NCI-H446 (cell line): ENCODE measurements at places on chromosomes 11 and 22.

GRCh38 chr22:41826430-41827383 lies 6.2 kb upstream of the SREBF2 start:
- DNase-seq: no peak

DNA sequence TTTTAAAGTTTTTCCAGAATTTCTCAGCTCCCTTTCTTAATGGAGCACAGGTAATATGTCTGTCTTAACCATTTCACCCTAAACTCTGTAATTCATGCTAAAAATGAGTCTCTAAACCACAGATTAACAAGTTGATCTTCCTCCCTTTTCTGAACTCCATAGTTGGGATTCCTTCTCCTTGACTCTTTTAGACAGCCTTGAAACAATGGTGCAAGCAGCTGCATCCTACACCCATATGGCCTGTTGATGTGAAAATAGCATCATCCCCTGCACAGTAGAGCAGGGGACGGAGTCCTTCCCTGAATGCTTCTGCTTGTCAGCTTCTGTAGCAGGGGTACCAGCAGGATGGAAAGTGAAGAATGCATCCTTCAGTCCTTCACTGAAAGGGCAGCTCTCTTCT lies 192.8 kb upstream of the SORL1-AS1 start:
- DNase-seq: no peak

DNA sequence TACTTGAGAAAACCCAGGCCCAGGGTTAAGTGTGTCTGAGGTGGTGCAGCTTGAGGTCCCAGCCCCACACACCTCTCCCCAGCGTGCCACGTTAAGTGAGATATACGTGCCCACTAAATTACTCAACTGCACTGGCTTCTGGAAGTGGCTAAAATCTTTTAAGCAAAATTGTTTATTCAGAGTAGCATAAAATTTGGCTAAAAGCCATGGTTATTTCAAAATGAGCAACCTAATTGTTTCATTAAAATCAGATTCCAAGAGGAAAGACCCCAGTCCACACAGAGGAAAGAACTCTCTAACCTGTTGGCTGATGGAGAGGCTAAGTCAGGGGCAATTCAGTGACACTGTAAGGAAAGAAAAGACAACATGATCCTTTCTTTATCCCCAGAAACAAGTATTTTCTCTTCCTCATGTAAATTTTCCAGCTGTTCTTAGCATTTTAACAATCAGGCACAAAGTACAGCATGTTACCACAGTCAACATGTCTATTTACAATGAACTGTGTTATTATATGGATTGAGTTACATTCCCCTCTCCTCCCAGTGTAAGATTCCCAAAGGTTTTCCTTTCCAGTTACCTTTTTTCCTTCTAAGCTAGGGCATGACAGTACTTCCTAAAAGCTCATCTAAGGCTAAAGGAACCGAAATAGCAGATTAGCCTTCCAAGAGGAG lies 26.6 kb downstream of the NUP50 start:
- no peak for DNase-seq

GRCh38 chr22:23055449-23056179 lies 14.7 kb upstream of the GNAZ start:
- DNase-seq: no peak

DNA sequence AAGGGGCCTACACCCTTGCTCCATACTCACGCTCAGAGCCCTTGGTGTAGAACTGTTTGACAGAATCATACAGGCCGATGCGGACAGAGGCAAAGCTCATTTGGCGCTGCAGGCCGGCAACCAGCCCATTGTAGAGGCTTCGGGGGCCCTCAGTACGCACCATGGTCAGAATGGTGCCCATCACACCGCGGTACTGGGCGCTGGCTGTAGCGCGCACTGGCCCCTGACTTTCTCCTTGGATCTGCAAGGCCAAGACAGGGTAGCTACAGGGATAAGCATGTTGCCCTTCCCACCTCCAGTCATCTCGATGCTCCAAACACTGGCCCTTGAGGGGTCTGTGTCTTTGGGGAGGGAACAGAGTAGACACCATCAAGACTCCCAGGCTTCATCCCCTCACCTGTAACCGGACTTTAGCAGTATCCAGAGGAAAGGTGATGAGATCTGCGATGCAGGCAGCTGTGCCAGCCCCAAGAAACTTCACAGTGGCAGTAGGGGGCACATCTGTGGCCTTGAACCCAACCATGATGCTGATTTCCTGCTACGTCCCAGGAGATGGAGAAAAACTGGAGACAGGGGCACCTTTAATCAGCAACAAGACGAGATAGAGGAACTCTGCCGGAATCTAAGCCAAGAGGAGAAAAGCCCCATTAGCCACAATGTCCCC lies 4.7 kb downstream of the UCP2 start:
- DNase-seq: no peak

DNA sequence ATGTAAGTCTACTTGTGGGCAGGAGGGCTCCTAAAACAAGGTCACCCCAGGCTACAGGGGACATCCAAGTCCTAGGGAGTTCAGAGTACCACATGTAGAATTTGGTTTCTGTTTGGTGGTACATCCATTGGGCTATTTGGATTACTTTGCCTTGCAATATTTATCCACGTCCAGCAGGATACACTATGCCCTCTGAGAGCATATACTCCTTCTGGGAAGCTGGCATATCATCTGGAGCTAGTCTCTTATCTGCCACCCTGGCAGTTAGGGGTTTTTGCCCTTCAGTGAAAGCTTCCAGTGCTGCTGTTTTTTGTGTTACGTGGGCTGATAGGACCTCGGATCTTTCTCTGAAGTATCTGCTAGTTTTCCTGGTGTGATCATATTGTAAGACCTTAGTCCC lies 7.3 kb downstream of the LMO2 start:
- no peak for DNase-seq

DNA sequence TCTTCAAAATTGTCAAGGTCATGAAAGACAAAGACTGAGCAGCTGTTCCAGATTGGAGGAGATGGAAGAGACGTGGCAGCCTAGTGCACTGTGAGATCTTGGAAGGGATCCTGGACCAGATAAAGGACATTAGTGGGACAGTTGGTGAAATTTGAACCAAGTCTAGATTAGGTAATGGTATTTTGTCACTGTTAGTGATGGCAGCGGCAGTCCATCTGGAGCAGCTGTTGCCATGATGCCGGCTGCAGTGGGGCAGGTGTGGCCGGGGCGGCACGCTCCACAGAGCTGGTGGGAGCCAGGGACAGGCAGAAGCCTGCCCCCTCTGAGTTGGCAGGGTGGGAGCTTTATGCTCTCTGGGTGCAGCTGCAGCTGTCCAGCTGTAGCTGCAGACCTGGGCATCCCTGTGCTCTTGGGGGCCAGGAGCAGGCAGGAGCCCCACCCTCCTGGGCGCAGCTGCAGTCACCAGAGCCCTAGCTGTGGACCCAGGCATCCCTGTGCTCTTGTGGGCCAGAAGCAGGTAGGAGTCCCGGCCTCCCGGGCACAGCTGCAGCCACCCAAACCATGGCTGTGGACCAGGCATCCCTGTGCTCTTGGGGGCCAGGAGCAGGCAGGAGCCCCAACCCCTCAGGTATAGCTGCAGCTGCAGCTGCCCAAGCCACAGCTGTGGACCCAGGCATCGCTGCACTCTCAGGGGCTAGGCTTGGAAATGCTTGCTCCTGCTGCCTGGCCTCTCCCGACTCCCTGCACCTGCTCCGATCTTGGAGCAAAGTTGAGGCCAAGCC lies 20.7 kb downstream of the DIXDC1 start:
- peak; percentile 76 for DNase-seq

GRCh38 chr11:131674051-131674755 lies 303.8 kb downstream of the NTM start:
- no peak for DNase-seq

DNA sequence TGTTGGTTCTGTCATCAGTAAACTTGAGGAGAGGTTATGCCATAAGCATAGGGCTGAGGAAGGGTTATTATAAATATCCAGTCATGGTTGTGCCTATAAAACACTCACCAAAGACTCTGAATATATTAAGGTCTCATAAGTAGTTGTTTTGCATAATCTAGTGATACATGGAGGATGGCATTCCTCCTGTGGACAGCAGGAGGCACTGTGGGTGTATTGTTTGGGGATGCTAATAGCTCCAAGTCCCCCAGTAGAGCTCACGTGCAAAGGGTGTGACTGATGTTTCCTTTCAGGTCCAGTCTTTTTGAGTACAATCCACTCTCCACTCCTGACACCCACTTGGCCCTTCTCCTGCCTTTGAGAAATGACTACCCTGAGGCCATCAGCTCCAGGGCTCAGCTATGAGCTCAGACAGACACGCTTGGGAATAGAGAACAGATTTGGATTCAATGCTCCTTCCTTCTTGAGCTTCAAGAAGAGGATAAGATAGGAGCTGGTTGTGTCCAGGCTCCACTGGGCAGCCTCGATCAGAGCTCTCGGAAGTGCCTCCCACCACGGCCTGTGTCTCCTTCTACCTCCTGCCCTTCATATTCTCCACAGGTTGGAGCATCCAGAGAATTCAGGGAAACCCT lies 85.2 kb upstream of the IGLL5 start:
- no peak for DNase-seq

DNA sequence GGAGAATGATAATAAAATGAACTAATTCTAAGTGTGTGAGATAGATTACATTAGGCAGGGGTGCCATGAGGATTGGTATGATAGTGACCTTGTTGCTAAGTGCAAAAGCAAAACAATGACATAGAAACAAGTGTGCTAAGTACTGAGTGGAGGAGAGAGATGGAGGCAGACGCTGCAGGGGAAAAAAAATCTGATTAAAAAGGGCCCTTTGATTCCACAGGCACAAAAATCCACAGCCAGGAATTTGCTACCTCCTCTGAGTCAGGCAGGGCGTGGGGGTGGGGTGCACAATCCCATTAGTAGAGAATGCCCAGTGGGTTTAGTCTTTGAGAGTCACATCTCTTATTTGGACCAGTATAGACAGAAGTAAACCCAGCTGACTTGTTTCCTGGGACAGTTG lies at the start of gene CNTF:
Gene CNTF, plus strand, starts transcription at position 322 of the 400 bp plus-strand sequence. CDS start 88 bp downstream, outside the sequence.
- no peak for DNase-seq

DNA sequence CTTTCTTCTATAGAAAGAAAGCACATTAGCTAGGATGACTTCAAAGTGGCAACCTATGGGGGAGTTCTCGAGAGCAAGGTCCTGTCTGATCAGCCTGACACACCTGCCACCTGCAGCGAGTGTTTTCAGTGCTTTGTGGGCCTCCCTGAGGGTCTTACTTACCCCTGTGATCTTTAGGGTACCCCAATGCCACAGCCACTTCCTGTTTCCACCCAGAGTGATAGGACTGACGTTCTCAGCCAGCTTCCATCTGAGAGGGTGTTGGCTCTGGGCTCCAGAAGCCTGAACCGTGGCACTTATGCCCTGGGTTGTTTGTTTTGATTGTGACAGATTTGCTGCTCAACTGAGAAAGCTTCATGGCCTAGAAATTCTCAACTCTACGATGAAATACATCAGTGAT lies 21.7 kb upstream of the ANKK1 start:
- DNase-seq: no peak

GRCh38 chr11:62889484-62890437 lies 9.1 kb downstream of the SLC3A2 start:
- no peak for DNase-seq

GRCh38 chr11:116272181-116272789 lies 500.5 kb downstream of the BUD13 start:
- DNase-seq: no peak

- DNase-seq: no peak
Observed at GRCh38 chr22:27123880-27124279, 466.5 kb downstream of the MIAT start.

DNA sequence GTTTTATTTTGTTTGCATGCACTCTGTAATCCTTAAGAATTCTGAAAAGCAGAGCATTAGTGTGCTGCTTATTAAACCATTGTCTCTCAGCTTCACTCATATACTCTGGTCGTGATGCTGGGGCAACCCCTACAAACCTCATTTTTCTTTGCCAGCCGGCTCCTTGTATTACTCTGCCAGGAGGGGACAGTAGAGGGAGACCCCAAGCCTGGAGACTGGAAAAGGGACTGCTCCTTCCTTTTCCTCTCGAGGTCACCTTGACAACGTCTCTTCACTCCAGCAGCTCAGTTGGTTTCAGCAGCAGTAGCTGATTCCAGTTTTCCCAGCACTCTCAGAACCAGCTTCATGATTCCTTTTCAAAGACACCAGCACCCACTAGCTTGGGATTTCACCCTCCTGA lies 2.8 kb upstream of the JHY start:
- DNase-seq: no peak

- no peak for DNase-seq
Observed at GRCh38 chr11:71447791-71448256, 369 bp downstream of the DHCR7 start.

DNA sequence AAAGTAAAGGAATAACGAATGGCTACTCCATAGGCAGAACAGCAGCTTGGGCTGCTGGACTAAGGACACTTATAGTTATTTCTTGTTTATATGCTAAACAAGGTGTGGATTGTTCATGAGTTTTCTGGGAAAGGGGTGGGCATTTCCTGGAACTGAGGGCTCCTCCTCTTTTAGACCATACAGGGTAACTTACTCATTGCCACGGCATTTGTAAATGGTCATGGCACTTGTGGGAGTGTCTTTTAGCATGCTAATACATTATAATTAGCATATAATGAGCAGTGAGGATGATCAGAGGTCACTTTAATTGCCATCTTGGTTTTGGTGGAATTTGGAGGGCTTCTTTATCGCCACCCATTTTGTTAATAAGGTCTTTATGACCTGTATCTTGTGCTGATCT lies 7.0 kb downstream of the OR4X1 start:
- no peak for DNase-seq

- DNase-seq: no peak
Observed at GRCh38 chr11:32817181-32817851, 12.4 kb upstream of the PRRG4 start.

GRCh38 chr11:103714246-103714645 lies 322.2 kb upstream of the DDI1 start:
- no peak for DNase-seq

DNA sequence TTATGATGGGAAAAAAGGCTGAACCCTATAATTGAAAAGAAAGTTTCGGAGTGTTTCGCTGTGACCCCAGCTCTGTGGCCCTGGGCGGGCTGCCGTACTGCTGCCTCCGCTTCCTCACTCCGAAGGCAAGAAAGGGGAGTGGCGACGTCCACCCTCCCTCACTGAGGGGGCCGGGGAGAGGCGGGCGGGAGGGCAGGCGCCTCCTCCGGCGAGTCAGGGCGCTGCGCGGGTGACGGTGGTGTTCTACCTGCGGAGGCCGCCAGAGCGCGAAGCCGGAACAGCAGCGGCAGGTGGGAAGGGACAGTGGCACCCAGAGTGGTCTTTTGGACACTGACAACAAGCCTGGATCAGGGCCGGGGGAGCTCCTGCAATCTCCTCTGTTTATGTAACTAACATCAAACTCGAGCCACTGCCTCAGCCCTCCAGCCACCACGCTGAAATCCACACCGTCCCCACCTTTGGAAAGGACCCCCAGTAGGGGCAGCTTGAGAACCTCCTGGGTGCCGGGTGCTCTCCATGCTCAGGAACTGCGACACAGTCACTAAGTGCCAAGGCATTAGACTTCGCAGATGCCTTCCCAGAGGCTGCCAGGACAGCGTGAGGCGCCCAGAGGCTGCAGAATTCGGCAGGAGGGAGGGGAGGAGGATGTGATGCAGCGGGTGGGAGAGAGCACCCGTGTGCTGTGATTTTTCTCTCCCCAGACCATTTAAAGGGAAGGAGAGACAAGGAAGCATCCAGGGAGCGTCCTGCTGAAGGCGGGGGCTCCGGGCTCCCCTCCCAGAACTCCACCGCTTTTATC lies 25.5 kb downstream of the BID start:
- DNase-seq: no peak
